ENCODE measurements at places on chromosomes 1 and 21. TPM values are rescaled to one million over a fixed set of nuclear protein-coding genes. Genes with fewer than 3 reads are reported as not detected.
A peak's percentile ranks its signal among the peaks of the same experiment; 100 is the strongest.

Gene DUSP10
- total RNA-seq = 4.1 TPM

Gene URB2
- total RNA-seq = 8.5 TPM

Gene HMGCS2
- total RNA-seq = not detected

Gene DISC1
- total RNA-seq = 15.5 TPM

Gene SPRR5
- total RNA-seq = not detected

Gene TAL1
- not detected for total RNA-seq

GRCh38 chr1:162587347-162587746 is 25.8 kb downstream of the UAP1 start:
- H3K4me3 ChIP-seq = no peak overlapping the region
- no peaks in the 10 kb centered on the region for H3K27me3 ChIP-seq
- H3K27ac ChIP-seq = no peak overlapping the region
- no peaks in the 10 kb centered on the region for H3K4me1 ChIP-seq
- DNase-seq = no peak

GRCh38 chr1:155255243-155256007 is at the start of gene ENTREP3:
Gene ENTREP3 (minus strand): TSS chr1:155255483. CDS start chr1:155254877, 606 bp downstream.
- peak within 1 kb of the TSS; percentile 52 for H3K27ac ChIP-seq
- peak within 1 kb of the TSS; percentile 67 for H3K4me3 ChIP-seq
- peaks cover 23% of the 10 kb centered on the region for H3K4me1 ChIP-seq
- H3K36me3 ChIP-seq = peaks cover 27% of the 10 kb centered on the region
- DNase-seq = peak; percentile 67

DNA sequence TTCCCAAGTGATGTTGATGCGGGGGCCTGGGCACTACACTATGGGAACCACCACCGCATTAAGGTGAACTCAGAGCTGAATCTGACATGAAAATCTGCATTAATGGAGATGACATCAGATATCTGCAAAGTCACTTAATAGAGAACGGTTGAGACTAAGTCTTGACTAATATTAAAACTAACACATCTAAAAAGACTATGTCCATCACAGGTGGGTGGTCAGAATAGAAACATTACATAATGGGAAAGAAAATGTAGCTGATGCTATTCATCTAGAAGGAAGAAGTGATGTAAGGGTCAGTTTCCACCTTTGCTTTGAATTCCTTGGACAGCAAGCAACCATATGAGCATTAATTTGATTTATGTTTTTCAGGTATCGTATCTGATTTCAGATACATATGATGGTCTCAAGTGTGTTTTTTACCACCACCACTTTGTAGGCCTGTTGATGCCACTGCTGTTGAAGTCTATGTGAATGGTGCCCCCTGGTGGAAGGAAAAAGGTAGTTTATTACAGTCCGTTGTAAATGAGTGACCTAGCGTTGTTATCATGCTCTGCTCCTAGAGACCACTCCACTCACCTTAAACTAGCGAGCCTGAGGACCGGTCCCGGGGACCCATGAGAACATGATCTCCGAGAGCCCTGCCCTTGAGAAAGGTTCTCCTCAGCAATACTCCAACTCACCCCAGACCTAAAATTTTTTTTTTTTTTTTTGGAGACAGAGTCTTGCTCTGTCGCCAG is 73.5 kb downstream of the BACH1 start:
- no peak overlapping the region for H3K4me3 ChIP-seq
- no peaks in the 10 kb centered on the region for H3K36me3 ChIP-seq
- H3K27ac ChIP-seq = no peak overlapping the region
- H3K27me3 ChIP-seq = no peaks in the 10 kb centered on the region
- peak; percentile 65 for DNase-seq
- peaks cover 8% of the 10 kb centered on the region for H3K4me1 ChIP-seq

DNA sequence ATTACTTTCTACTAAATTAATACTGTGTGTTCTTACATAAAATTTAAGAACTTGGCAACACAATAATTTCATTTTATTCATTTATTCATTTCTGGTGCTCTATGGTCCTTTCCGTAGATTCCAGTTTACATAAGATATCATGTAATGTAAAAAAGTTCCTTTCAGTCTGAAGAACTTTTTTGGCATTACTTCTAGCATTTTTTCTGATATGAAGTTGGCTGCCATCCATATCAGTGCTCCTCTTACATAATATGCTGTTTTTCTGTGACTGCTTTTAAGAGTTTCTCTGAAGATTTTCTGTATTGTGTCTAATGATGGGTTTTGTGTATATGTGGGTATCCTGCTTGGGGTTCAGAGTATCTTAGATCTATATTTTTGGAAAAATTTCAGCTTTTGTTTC is 34.8 kb downstream of the LIN9 start:
- no peak for DNase-seq
- no peaks in the 10 kb centered on the region for H3K4me1 ChIP-seq
- no peak overlapping the region for H3K27ac ChIP-seq
- H3K4me3 ChIP-seq = no peak overlapping the region
- H3K27me3 ChIP-seq = no peaks in the 10 kb centered on the region
- H3K36me3 ChIP-seq = no peaks in the 10 kb centered on the region

DNA sequence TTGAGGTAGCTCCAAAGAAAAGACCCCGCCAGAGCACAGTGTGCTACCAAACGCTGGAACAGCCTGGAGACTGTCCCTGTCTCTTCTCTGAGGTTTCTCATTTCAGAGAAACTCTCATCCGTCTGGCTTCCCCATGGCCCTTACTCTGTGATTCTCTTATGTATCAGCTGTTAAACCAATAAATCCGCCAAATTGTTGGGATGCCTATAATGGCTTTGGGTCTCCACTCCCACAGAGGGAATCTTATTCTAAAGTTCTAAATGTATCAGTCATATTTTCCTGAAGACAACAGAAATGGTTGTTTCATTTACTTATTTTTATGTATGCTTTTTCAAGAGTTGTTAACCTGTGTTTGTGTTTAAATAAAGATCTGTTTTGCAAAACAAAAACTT is 4.0 kb downstream of the ERG start:
- no peaks in the 10 kb centered on the region for H3K4me1 ChIP-seq
- H3K36me3 ChIP-seq = no peaks in the 10 kb centered on the region
- no peak overlapping the region for H3K27ac ChIP-seq
- H3K27me3 ChIP-seq = no peaks in the 10 kb centered on the region

DNA sequence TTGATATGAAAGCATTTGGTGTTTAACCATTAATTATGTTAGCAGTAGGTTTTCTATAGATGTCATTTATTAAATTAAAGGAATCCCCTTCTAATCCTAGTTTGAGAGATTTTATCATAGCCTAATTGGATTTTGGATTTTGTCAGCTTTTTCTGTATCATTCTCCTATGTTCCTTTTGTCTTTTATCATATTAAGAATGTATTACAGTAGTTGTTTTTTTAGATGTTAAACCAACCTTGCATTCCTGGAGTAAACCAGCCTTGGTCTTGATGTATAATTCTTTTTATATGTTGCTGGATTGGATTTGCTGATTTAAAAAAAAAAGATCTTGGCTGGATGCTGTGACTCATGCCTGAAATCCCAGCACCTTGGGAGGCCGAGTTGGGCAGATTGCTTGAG is 5.6 kb downstream of the SETDB1 start:
- DNase-seq = peak; percentile 28
- peaks cover 12% of the 10 kb centered on the region for H3K4me1 ChIP-seq
- no peak overlapping the region for H3K4me3 ChIP-seq
- no peaks in the 10 kb centered on the region for H3K27me3 ChIP-seq
- H3K27ac ChIP-seq = no peak overlapping the region

DNA sequence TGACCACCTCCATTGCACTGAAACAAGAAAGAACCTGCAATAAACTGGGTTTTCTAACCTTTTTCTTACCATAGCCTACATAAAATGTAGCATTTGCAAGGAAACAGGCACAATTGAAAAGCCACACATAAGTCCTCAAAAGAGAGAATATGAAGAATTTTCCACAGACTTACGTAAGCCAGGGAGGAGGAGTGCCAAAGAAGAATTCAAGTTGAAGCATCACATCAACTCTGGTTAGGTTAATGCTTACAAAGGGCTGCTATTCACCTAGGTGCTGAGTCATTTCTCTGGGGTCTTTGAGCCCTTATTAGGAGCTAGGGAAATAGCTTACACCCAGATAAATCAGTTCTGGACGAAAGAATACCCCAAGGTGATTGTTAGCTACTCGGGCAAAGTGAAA is 9.6 kb downstream of the OSCP1 start:
- DNase-seq = no peak
- no peaks in the 10 kb centered on the region for H3K27me3 ChIP-seq
- no peak overlapping the region for H3K4me3 ChIP-seq
- H3K4me1 ChIP-seq = no peaks in the 10 kb centered on the region
- H3K27ac ChIP-seq = no peak overlapping the region

DNA sequence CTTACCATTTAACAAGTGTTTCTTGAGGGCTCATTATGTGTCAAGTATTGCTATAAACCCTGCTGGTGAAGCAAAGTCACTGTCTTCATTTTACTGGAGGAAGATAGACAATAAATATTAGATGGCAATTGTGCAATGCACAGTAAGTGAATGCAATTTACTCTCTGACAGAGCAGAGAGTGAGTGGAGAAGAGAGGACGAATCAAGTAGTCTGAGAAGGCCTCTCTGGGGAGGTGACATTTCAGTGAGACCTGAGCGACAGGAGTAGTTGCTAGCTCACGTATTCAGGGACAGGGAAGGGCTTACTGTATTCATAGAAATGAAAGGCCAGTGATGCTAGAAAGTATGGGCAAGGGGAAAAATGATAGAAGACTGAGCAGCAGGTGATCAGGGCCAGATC is 1.2 kb upstream of the NMNAT2 start:
- H3K4me3 ChIP-seq = no peak overlapping the region
- H3K36me3 ChIP-seq = no peaks in the 10 kb centered on the region
- no peak overlapping the region for H3K27ac ChIP-seq

- no peak for DNase-seq
- no peak overlapping the region for H3K27ac ChIP-seq
- H3K27me3 ChIP-seq = no peaks in the 10 kb centered on the region
- H3K36me3 ChIP-seq = no peaks in the 10 kb centered on the region
Measured at GRCh38 chr1:101820071-101820470, 176.7 kb downstream of the OLFM3 start.

- H3K27ac ChIP-seq = no peak overlapping the region
- no peaks in the 10 kb centered on the region for H3K36me3 ChIP-seq
- DNase-seq = no peak
- H3K27me3 ChIP-seq = no peaks in the 10 kb centered on the region
Measured at GRCh38 chr21:42314616-42315295, 453 bp downstream of the TFF3 start.

DNA sequence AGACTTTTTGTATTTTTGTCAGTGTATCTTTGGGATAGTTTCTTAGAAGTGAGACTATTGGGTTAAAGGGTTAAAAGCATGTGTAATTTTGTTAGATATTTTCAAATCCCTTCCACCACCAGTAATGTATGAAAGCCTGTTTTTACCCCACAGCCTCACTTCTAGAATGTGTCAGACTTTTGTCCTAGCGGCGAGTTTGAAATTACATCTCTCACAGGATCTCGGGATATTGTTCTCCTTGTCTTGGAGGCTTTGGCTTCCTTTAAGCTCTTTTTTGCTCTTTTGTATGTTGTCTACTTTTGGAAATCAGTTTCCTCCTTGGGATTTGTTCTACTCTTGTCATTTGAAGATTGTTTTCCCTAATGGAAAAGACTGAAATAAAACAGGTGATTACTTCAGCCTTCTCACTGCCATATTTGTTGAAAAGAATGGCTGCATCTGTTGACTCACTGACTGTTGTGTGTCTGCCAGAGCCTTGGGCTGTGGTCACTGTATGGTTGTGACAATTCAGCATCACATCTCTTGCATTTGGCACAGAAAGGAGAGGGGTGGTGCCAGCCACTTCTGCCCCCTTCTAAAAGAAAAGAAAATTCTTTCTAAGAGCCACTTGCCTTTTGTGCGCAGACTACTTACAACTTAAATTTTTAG is 22.6 kb downstream of the ST3GAL3 start:
- no peaks in the 10 kb centered on the region for H3K4me1 ChIP-seq
- no peaks in the 10 kb centered on the region for H3K27me3 ChIP-seq
- H3K27ac ChIP-seq = no peak overlapping the region
- no peak overlapping the region for H3K4me3 ChIP-seq
- no peak for DNase-seq
- no peaks in the 10 kb centered on the region for H3K36me3 ChIP-seq

GRCh38 chr1:30475201-30475600 is 248.2 kb downstream of the MATN1 start:
- H3K27me3 ChIP-seq = no peaks in the 10 kb centered on the region
- H3K27ac ChIP-seq = no peak overlapping the region
- H3K4me3 ChIP-seq = no peak overlapping the region
- H3K36me3 ChIP-seq = no peaks in the 10 kb centered on the region
- no peaks in the 10 kb centered on the region for H3K4me1 ChIP-seq
- DNase-seq = no peak

DNA sequence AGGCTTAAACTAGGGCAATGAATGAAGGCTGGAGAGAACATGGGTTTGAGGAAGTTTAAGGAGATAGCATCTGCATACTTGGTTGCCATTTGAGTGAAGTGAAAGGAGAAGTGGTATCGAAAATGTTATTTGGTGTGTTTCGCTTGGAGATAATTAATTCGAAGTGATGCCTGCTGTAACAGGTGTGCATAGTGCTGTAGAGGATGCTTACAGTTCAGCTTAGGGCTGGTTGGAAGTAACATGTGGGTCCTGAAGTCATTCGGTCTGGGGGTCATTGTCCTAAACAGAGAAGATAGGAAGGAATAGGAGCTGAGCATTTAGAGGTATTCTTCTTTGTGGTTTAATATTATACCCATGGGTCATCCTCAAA is 301 bp upstream of the NUDT17 start:
- peaks cover 27% of the 10 kb centered on the region for H3K36me3 ChIP-seq
- peak overlapping the region; percentile 18 for H3K4me3 ChIP-seq
- DNase-seq = no peak
- peaks cover 11% of the 10 kb centered on the region for H3K4me1 ChIP-seq
- H3K27ac ChIP-seq = peak overlapping the region; percentile 63

GRCh38 chr1:210688512-210689234 is 360.0 kb downstream of the HHAT start:
- no peak overlapping the region for H3K27ac ChIP-seq
- H3K4me3 ChIP-seq = no peak overlapping the region
- DNase-seq = no peak
- H3K36me3 ChIP-seq = no peaks in the 10 kb centered on the region

- H3K4me1 ChIP-seq = no peaks in the 10 kb centered on the region
- no peaks in the 10 kb centered on the region for H3K36me3 ChIP-seq
- no peak overlapping the region for H3K27ac ChIP-seq
Measured at GRCh38 chr1:2112280-2112701, 62.1 kb downstream of the PRKCZ start.

- no peaks in the 10 kb centered on the region for H3K27me3 ChIP-seq
- peaks cover 77% of the 10 kb centered on the region for H3K36me3 ChIP-seq
- H3K4me3 ChIP-seq = no peak overlapping the region
- peak overlapping the region; percentile 44 for H3K27ac ChIP-seq
- DNase-seq = no peak
Measured at GRCh38 chr1:155966750-155967149, 11.6 kb downstream of the ARHGEF2 start.
